ENCODE measurements at places on chromosomes 4 and X.

DNA sequence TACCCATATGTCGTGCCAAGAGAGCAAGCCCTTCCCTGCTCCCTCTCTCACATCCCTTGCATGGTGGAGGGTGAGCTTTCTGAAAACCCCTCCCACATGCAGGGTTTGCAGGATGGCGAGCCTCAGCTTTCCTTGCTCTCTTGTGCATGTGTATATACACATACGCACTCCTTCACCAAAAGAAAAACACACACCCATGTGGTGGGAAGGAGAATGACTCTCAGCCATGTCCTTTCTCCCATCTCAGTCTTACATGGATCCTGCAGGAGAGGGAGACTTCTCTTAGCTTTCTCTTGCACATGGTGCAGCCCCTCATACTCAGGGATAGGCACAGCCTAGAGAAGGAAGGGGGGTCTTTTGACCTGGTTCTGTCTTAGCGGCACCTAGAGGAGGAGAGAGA, 81.1 kb downstream of the CLCN5 start:
- DNase-seq = no peak

GRCh38 chr4:81021142-81021944, 9.2 kb upstream of the BMP3 start:
- no peak for DNase-seq

GRCh38 chr4:111221371-111221770, 598.5 kb upstream of the PITX2 start:
- no peak for DNase-seq

DNA sequence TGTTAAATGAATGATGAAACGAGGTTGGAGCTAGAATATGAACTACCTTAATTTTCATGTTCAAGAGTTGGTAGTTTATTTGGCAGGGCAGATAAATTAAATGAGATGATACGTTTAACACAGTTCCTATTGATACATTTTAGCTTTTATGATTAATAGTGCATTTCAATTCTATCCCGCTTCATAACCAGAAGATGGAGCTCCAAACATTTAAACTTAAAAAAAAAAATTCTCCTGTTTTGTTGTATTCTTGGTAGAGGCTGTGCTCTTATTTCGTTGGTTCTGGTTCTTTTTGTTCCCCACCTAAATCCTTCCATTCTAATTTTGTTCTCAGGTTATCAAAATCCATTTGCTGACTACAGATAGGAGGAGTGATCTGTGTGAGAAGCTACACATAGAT, 71.8 kb upstream of the PTPN13 start:
- no peak for DNase-seq

DNA sequence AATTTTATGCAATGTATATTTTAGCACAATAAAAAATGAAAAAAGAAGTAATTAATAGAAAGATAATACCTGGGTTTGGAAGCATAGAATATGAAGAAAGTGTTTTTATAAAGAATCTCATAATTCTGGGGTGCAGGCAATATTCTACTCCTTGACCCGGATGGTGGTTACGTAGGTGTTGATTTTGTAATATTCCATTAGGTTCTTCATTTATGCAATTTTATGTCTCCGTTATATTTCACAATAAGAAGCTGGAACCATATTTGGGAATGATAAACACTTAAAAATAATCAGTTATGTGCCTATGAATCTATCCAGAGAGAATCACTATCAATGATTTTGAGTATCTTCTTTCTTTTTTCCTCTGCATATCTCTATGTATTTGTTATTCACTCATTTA, 38.5 kb downstream of the CHRNA9 start:
- DNase-seq = no peak

- DNase-seq = no peak
Measured at GRCh38 chr4:121800638-121800960, 524 bp upstream of the EXOSC9 start.

DNA sequence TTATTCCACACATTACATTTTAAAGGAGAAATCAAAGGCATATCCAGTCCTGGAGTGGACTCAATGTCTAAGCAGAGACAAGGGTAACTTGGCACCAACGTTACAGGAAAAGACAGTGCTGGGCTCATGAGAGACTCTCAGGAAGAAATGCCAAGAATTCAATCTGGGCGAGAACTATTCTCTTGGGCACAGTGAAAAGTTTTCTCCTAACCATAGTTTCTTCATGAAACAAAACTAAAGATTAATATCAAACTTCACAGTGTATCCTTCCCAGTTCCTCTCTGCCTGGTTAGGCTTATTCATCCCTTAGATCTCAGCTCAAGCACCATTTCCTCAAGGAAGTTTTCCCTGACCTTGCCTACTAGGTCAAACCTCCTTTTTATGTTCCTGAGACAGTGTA, 109.4 kb upstream of the TLL1 start:
- no peak for DNase-seq

DNA sequence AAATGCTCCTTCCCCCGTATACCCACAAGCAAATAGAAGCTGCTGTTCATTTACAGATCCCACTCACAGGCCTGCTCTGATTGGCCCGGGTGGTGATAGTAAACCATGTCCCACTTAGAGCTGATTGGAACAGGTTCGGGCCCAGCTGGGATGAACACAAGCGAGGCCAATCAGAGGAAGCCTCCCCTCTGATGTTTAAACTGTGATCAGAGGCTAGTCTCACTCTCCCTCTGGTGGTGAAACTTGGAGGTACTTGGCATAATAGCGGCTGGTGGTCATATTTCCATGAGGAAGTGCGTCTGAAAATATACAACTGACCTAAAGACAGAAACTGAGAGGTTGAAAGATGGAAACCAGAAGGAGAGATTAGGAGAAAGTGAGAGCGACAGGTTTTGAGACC, 51.5 kb upstream of the TRPC3 start:
- DNase-seq = no peak

GRCh38 chrX:71910986-71911730, 513 bp downstream of the NHSL2 start:
- no peak for DNase-seq

DNA sequence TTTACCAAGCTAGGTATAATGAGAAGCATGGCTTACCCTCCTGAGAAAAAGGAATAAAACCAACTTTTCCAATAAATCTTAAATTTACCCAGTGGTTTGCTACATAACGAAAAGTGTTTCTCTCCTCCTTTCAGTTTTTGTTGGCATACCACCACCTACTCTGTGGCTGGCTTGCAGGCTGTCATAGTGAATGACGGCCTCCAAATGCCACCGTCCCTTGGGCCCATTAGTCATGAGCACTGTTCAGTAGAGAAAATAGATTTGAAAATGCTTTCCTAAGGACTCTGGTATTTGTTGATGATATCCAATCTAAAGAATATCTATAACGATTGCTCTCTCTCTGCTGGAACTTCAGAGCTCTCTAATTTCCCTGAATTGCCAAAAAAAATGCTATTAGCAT, 488.3 kb downstream of the MAGEE1 start:
- no peak for DNase-seq

DNA sequence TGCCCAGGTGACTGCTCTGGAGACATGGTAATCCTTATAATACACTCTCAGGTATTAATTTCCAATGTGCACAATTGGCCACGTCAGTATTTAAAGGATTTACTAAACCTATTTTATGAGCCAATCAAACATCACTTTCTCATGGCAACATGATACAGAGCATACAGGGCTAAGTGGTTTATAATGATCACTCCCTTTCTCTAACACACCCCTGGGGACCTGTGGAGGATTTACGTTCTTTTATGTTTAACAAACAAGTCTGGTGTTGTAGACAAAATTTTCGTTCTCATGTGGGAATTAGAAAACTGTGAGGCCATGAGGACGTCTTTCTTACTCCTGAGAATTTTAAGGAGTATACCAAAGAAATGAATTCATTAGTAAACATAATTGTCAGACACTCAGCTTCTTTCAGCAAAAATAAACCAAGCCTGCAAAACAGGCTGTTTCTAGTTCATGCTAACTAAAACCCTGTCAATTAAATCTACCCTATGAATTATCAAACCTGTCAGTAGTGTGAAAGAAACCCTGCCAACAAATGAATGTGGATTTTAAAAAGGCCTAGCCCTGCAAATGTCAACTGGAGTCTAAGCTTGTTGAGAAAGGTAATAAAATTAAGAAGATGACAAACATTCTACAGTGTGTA, 155.8 kb downstream of the PDGFC start:
- no peak for DNase-seq

- DNase-seq = no peak
Measured at GRCh38 chr4:124065936-124066335, 646.6 kb downstream of the ANKRD50 start.

DNA sequence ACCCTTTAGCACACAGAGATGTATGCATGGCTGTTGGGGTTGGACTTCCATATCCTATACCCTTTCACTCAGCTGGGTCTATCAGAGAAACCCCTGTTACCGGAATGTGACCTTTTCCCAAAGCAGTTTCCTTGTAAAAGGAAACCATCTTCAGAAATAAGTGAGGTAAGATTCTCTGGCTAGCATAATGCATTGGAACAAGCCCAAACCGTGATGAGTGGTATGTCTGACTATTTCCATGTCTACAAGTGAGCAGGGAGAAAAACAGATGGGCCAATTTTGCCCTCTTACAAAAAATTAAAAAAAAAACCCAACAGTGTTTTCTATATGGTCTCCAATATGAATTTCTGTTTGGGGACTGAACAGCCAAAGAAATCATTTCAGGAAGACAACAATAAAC, 283.9 kb downstream of the SMARCA1 start:
- no peak for DNase-seq

GRCh38 chrX:68843992-68844391, 15.2 kb downstream of the EFNB1 start:
- no peak for DNase-seq

GRCh38 chr4:124555959-124556358, 156.6 kb downstream of the ANKRD50 start:
- no peak for DNase-seq

- DNase-seq = no peak
Measured at GRCh38 chr4:15361529-15361928, 66.3 kb upstream of the C1QTNF7 start.

- DNase-seq = peak; percentile 38
Measured at GRCh38 chr4:145130788-145131399, 32.8 kb downstream of the ABCE1 start.

GRCh38 chr4:18039113-18039512, 17.6 kb upstream of the LCORL start:
- no peak for DNase-seq

DNA sequence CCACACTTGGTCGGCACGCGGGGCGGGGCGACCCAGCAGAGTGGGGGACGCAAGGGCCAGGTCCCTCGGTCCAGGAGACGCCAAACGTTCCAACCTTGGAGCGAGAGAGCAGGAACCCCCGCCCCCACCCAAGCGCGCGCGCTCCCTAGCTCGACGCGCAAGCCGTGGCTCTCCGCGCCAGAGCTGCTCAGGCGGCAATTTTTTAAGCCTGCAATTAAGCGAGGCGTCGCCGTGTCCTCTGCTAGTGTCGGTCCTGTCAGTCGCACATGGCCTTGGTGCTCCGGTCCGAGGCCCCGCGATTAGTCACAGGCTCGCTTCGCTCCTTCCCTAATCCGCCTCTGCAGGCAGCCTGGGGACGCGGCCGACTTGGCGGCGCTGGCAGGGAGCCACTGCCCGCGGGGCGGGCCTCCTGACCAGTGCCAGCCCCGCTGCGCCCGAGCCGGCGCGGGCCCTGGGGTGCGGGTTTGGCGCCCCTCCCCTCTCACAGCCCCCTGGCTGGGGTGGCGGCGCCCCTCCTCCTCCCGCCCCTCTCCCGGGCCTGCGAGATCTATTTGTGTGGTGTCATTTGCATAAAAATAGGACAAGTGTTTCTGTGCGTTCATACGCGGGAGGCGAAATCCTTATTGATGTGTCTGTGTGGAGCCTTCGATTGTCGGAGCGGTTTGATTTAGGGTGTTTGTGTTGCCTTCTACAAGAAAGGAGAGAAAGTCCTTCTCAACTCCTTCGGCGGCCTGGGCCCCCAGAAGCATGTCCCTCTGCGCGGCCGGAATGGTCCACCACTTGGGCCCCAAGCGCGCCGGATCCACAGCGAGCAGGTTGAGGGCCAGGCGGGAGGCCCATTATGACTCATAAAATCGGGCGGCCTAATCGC, 9.8 kb upstream of the BCOR start:
- peak; percentile 44 for DNase-seq

DNA sequence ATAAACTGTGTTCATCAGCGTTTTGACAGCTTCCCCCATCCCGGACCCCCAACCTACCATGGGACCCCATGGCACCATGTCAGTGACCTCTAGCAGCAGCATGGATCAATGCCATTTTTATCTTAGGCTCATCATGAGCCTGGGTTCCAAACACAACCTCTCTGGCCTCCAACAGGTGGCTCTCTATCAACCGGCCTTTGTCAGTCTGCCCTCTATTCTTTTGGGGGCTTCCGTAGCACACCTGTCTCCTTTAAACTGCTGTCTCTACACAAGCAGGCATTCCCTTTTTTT, 721 bp upstream of the TMEM150C start:
- no peak for DNase-seq

GRCh38 chrX:48715876-48716502, 19.5 kb downstream of the SUV39H1 start:
- DNase-seq = no peak

DNA sequence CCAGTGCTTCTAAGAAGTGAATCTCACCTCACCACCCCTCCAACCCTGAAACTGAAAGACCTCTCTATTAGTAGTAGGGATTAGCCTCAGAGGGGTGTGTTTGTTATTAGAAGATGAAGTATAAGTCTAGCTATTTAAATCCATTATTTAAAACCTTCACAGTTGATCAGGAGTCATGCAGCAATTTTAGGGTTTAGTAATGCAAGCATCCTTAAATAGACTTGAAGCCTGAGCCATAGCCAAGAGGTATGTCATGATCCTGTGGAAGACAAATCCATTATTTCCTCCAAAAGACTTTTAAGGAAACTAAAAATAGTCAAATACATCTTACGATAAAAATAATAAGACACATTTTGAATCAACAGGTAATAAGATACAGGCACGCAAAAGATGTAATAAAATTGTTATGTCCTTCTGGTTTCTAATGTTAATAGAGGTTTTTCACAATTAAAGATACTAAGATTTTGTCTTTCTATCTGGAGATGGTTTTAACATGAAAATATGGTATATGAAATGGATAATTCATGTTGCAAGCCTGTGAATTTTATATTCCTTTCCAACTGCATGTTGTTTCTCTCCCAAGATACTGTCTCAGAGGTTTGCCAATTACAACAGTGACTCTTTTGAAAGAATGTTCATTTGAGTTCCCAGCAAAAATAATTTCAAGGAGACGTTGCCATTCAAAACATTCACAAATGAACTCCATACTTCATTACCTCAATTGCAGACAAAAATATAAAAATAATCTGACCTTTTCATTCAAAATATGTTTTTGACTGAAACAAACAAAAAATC, 68.0 kb downstream of the LUZP4 start:
- no peak for DNase-seq

- no peak for DNase-seq
Measured at GRCh38 chr4:129323658-129324057, 227.7 kb downstream of the C4orf33 start.

DNA sequence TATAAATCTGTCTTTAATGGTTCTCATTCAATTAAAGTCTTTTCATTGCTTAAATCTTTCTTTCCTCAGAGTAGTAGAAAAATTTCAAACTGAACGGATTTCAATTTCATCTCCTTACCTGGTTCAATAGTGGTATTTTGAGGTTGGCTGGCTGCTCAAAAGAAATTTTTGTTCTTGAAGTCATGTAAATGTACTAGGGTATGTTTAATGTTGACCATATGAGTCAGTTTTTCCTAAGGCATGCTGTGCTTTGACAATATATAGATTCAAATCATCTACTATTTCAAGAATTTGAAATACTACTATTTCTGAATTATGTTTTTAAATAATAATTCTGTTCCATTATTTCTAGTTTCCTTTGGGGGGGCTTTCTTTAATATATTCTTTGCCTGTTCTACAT, 105.5 kb downstream of the PACRGL start:
- no peak for DNase-seq

- no peak for DNase-seq
Measured at GRCh38 chr4:138111462-138112000, 130.6 kb downstream of the SLC7A11 start.

Data from AG08396 (cell line).